EH (cell line): ENCODE measurements at places on chromosomes 11 and 22.

GRCh38 chr11:94885133-94885532, 88.2 kb downstream of the CWC15 start:
- DNase-seq, result peak; percentile 26

GRCh38 chr11:120344302-120345004, 8.2 kb downstream of the ARHGEF12 start:
- DNase-seq, result peak; percentile 71

GRCh38 chr11:118898400-118899295, 15.0 kb downstream of the CXCR5 start:
- no peak for DNase-seq

DNA sequence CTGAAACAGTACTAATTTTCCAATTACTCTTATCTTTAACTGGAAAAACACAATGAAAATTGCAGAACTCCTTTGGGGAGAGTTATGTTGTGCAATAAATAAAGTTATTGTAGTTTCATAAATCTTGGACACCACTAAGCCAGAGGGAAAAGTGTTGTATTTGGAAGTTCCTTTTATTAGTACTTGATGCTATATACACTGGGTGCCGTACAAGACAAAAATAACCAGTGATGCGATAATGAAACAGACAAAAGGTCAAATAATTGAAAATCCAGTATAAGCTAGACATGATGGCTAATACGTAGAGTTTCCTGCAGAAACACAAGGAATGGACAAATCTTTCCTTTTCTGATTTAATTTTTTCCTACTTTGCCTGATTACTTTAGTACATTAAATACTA, 541.1 kb downstream of the ETS1 start:
- DNase-seq, result no peak

DNA sequence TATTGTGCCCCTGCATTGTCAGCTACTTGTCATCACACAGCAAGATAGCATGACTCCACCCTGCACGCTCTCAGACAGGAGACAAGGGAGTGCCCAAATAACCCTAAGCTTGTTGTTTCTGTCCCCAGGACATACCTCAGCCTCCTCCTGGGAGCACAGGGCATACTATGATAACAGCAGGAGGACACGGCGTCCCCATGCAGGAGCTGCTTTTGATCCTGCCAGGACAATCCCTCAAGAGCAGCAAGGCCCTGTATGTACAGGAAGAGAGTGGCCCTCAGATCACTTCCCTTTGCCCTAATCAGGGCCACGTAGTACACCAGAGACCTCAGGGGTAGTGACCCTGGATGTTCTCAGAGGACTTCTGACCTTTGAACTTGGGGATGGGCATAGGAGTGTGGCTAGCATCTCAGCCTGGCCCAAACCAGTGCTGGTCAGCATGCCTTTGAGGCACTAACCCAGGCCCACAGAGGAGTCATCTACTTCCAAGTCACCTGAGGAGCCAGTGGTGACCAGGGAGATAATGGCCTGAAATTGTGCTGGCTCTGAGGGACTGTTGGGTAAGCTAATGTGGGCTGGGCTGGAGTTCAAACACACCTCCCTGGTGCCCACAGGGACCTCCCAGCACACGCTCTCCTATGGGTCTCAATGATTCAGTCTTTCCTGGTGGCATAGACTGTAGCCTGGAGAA, 9.2 kb downstream of the APOA4 start:
- DNase-seq, result no peak

GRCh38 chr11:78533399-78533798, 41.3 kb downstream of the NARS2 start:
- no peak for DNase-seq

DNA sequence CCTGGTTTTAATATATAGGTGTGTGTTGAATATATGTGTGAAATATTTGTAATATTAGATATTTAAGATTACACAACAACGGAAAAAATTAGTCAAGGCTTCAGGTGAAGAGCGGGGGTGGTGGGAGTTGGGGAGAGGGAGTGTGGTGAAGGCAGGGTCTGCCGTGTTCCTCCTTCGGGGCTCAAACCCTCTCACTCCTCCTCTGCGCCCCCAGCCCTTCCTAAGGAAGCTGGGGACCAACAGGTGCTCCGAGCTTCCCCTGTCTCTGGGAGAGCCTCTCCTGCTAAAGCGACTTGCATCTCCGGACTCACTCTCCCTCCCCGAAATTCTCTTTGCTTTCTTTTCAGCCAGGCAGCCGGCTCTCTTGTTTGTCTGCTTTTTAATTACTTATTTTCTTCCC, 960 bp upstream of the CADM1 start:
- no peak for DNase-seq

DNA sequence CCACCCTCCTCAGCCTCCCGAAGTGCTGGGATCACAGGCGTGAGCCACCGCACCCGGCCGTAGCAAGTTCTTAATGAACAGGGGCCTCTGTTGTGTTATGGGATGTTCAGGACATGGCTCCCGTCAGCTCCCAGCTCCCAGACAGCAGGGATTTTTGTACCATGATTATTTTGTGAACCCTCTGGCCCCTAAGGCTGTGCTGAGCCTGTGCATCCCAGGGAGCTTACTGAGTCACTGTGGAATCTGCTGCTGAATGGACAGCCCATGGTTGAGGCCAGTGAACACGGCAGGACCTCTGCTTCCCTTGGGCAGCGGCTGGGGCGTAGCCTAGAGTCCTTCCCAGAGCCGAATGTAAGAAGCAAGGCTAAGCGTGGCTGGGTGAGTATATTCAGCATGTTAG, 245.2 kb downstream of the NTM start:
- peak; percentile 13 for DNase-seq

GRCh38 chr11:65554842-65555430, 3.2 kb downstream of the LTBP3 start:
- DNase-seq, result no peak

DNA sequence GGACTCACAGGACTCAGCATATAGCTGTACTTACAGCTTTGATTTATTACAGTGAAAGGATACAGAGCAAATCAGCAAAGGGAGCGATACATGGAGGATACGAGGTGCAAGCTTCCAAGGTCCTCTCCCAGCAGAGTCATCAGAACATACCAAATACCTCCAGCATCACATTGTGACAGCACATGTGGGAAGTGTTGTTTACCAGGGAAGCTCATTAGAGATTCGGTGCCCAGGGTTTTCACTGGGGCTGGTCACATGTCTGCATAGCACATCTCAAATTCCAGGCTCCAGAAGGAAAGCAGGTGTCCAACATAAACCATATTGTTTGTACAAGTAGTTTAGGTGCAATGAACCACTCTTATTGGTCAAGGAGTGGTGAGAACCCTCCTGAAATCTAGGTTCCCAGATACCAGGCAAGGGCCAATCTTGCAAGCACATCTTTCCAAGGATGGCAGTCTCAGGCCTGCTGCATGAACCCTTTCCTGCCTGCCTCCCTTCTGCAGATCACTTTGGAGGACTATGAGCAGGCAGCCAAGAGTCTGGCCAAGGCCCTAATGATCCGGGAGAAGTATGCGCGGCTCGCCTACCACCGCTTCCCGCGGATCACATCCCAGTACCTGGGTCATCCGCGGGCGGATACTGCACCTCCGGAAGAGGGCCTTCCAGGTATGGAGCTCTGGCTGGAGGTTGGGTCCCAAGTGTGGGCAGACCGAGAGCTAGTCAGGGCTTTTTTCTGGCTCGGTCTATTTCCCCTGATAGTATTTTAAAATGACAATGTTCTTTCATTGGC, 26.7 kb downstream of the AMPD3 start:
- no peak for DNase-seq

DNA sequence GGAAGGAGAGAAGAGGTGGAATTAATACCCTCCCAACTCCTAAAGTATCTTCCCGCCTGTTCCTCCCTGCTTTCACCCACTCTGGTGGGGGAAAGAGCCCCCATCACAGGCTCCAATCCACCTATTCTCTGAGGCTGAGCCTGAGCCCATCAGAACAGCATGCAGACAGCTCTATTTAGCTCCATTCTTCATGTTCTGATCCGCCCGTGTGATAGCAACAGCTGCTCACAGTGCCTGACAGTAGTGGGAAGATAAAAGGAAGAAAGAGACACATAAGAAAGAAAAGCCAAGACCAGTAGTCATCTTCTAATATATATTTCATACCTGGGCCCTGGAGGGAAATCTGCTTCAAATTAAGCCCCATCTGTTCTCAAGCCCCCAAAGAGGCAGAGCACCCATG, 80.3 kb upstream of the AKIP1 start:
- DNase-seq, result no peak
